Mammary epithelial cell (primary cell): ENCODE measurements at places on chromosomes 12 and 14. TPM values are rescaled to one million over a fixed set of nuclear protein-coding genes. Genes with fewer than 3 reads are reported as not detected.

Gene INHBE
- 0.27 and 0.42 TPM in 2 replicates for total RNA-seq

GRCh38 chr12:91225316-91225715 lies 42.7 kb upstream of the DCN start:
- DNase-seq, result no peak

GRCh38 chr12:78918268-78918667 lies 53.7 kb downstream of the SYT1 start:
- no peak for DNase-seq

DNA sequence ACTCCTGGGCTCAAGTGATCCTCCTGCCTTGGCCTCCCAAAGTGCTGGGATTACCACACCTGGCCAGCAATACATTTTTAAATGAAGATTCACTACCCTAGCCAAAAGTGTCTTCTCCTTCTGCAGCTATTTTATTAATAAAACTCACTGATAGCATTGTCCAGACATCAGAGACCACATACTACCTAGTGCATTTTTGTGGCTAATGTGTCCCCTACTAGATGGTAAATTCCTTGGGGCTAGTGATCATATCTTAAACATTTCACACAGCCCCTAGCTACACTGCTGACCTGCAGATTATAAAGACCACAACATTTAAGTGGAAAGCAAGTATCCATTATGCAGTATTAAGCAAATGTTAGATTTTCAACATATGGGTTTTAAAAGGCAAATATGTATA lies 17.0 kb downstream of the DTD2 start:
- DNase-seq, result no peak

DNA sequence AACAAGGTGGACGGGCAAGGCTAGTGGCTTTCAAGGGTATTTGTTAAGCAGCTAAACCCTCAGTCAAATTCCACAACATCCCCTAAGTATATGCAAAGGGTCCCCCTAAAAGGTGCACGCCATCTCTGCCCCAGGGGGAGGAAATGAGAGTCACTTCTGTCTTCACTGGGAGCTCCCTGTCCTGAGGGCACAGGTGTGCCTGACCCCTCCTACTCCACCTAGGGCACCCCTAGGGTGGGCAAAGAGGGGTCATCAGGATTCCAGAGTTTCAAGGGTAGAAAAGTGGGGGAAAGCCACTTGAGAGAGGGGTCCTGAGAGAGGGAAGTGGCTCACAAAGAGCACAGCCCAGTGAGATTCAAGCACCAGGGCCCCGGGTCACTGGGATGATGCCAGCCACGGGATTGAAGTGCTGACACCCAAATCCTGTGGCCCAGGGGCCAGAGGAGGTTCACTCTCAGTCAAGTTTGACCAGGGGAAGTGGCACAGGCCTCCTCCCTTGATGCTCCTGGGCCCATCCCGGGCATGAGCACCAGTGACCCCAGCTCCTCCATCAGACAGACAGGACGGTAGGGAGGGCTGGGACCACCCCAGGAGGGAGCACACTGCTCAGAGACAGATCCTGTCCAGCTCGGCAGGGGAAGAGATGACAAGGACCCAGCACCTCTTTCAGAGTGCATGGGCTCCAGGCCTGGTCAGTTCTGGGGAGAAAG lies 82.3 kb upstream of the BCL11B start:
- no peak for DNase-seq

GRCh38 chr14:103483600-103483999 lies 39.0 kb downstream of the CKB start:
- peak; percentile 96 for DNase-seq

DNA sequence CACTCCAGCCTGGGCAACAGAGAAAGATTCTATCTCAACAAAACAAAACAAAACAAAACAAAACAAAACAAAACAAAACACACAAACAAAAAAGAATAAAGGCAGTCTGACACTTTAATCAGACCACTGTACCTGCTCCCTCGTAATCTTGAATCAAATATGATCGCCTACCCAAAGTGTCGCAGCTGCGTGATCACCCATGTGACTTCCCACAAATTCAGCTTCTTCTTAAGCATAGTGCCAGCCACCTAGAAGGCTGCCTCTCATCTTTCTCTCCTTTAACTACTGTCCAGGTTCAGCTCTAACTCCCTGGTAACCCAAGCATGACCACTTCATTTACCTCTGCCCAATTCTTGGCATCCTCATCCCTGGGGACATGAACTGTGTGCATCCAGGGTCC lies 37.4 kb downstream of the FMNL3 start:
- DNase-seq, result no peak

Gene KRT80
- total RNA-seq, result 1.1 and 1.8 TPM in 2 replicates

- DNase-seq, result peak; percentile 88
Observed at GRCh38 chr12:32198555-32198954, 91.9 kb downstream of the BICD1 start.

Gene TBK1
- 19.9 and 20.7 TPM in 2 replicates for total RNA-seq

- no peak for DNase-seq
Observed at GRCh38 chr12:52042706-52043385, 8.4 kb upstream of the NR4A1 start.

DNA sequence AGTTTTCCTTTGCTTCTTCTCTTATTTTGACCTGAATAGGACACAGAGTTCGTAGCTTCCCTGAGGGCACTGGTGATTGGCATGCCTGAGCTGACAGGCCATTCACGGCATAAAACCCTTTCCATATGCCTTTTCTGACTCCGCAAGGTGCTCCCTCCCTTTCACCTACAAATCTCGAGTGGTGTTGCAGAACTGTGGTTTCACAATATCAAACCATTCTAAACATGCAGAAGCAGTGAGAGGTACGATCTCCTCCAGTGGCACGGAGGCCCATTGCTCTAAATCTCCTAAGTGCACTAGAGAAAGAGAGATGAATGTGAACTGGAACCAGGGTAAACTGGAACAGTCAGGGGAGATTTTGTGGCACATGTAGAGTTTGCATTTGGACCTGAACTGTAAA lies 23.9 kb downstream of the CLSTN3 start:
- DNase-seq, result no peak

DNA sequence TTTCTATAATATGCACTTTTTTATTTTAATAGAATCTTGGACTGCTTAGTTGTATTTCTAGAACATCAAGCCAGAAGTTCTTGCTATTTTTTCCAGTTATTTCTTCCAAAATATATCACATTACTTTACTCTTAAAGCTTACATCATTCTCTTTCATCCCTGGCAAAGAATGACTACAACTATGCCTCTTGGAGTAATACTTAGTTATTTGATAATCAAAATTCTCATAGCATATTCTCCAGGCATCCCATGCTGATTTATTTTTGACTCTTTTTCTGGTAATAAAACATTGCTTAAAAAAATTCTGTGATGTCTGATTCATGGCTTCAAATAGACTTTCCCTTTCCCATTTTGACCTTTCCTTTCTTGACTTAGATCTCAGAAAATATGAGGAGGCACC lies 118.7 kb upstream of the TSPAN8 start:
- DNase-seq, result no peak

DNA sequence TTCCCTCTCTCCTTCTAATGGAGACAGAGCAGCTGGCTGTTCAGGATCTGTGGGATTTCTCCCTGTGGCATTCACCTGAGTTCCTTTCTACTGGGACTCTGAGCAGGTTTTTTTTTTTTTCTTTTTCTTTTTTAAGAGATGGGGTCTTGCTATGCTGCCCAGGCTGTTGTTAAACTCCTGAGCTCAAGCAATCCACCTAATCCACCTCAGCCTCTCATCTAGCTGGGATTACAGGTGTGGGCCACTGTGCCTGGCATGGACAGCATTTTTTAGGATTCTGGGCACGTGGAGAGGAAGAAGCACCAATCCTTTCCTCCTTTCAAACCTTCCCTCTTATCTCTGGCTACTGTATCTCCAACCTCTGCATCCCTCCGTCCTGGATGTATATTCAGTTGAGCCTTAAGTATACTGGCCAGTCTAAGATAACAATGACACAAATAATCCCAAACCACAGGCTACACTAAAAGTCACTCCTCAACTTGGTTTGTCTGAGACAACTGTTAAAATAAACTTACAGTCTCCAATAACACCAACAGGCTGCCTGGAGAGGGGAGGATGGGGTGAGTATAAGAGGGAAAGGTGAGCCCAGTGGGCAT lies 16.4 kb upstream of the CELA1 start:
- DNase-seq, result no peak

DNA sequence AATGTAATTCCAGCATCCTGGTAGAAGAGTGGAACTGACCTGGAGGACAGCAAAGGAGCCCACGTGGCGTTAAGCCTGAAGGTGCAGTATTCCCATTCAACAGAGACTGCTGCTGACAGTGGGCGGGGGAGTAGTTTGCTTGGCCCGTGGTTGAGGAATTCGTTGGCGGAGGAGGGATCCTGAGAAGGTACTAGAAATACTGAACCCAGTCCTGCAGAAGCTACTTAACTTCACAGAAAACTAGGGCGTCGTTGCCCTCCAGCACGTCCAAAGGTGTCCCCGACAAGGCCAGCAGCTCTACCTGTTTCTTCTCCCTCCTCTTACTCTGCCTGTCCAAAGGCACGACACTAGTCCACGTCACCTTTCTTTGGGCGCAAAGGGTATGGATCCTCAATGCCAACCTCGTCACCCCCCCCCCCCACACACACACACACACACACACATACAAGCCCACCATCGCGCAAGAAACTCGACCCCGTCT lies 303 bp downstream of the PUS7L start:
- no peak for DNase-seq

Gene CLEC7A
- not detected for total RNA-seq

DNA sequence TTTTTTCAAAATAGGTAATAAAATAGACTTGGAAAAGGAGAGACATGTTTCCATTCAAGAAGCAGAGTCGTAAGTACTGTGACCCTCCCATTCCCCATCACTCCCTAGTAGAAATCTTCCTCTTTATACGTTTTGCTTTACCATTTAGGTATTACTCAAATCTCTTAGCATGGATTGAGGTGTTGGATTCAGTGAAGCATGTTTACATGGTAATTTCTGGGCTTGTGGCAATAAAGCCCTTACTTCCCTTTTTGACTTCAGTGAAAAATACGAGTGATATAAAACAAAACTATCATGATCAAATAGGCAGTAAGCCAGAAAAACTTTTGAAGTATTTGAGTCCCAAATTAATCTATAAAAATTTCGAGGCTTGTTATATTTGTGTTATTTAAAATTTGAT lies 27.4 kb downstream of the RAB21 start:
- DNase-seq, result no peak

DNA sequence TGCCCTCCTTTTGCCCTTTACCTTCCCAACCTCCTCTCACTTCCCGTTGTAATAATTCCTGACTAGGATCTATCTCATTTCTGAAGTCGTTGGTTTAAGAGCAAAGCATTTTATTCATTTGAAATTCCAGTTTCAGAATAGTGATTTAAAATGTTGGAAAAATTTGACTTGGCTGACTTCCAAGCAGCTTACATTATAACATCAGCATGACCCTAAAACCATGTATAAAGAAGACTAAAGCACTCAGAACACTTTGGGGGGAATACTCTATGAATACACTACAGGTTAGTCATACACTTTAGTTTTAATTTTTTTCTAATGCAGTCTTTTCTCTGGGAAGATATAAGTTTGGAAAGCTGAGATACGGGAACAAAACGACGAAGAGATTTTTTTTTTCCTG lies 161.1 kb downstream of the BTG1 start:
- DNase-seq, result no peak

- DNase-seq, result no peak
Observed at GRCh38 chr12:52980096-52980649, 26.1 kb upstream of the EIF4B start.

Gene TCTN1
- total RNA-seq, result 19.4 and 25.5 TPM in 2 replicates

GRCh38 chr12:21580748-21581516 lies 23.7 kb downstream of the GYS2 start:
- no peak for DNase-seq

Gene KRT7
- total RNA-seq, result 1,911 and 2,215 TPM in 2 replicates

GRCh38 chr12:66848967-66849366 lies 170.1 kb upstream of the GRIP1 start:
- no peak for DNase-seq

DNA sequence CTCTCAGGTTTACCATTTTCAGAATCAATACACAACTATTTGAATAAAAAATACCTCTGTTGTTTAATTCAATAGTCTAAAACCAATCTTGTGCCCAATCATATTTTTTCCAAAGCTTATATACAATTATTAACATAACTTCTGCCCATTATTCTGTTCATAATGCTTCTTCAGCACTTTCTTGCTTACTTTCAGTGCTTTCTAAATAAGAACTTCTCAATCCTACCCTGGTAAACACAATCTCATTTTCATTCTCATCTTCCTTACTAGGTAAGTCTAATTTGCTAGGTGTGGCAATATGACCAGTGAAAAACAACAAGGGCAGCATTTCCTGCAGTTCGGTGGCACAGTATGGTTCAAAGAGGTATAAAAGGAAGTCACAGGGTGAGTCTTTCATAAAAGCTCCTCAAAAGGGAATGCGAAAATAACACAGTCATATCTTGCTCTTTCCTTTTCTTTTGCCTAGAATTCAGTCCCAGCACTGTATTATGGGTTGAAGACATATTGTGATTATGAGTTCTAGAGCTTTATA lies 103.5 kb downstream of the FOXG1 start:
- no peak for DNase-seq

Gene COQ6
- total RNA-seq, result 22.6 and 24.7 TPM in 2 replicates

- no peak for DNase-seq
Observed at GRCh38 chr14:61841145-61841544, 78.9 kb downstream of the SNAPC1 start.

DNA sequence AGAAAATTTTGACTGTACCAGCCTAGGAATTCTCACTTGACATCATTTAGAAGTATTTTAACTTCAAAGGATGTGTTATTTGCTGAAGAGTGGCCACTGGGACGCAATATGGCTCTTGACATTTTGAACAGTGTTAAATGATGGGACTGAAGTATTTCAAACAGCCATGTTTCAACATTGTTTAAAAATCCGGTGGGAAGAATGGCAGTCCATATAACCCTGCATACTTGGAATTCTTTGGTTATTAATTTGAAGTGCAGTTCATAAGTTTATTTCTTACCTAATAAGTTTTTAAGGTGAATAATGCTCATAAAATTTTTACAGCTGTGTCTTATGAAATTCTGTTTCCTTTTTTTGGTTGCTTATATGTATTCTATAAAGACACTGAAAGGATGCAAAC lies 8.3 kb downstream of the TMTC2 start:
- DNase-seq, result peak; percentile 30

DNA sequence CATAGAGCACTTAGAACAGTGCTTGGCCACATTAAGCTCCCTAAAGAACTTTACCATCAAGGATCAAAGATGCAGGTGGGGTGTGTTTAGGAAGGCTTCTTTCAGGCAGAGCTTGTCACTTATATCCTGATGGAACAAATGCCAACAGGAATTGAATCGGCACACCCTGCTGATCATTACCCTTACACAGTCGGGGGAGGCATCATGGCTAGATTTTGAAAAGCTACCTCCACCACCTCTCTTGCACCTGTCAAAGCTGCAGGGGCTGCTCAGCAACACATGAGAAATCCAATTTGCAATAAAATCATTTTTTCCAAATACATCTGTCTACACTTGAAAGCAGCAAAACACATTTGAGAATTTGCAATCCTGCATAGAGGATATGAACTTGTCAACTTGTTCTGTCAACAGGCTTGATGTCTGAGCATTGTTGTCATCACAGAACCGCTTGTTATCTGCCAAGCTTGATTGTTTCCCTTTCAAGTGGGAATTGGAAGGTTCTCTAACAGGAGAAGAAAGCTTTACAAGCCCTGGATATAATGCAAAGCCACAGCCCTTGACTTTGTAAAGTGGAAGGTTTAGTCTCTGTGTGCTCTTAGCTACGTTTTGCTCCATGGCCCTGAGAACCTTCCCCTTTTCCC lies 24.6 kb upstream of the TRIM9 start:
- DNase-seq, result no peak

Gene EID3
- 5.8 and 6.3 TPM in 2 replicates for total RNA-seq
